ENCODE measurements at places on chromosomes 1 and 21.
A peak's percentile ranks its signal among the peaks of the same experiment; 100 is the strongest.

DNA sequence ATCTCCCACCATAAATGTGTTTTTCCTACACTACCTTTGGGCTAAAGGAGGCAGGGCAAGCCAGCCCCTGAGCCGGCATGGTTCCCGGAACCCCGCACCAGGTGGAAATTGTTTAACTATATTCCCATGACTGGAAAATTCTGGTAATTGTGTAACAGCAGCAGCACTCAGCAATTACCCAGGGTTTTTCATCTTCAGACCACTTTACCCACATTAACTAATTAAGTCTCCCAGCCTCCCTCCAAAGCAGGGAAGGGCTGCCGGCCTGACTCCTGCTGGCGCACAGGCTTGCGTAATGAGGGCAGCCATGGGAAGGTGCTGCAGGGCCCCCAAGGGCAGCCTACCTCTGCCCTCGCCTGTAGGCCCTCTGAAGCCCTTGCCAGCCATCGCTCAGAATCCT is 140.7 kb upstream of the VAMP3 start:
- H3K4me1 ChIP-seq: no peaks in the 10 kb centered on the region
- H3K36me3 ChIP-seq: no peaks in the 10 kb centered on the region
- H3K27me3 ChIP-seq: no peaks in the 10 kb centered on the region

GRCh38 chr1:193769651-193770050 is 583.2 kb upstream of the B3GALT2 start:
- no peak overlapping the region for H3K27ac ChIP-seq
- H3K4me3 ChIP-seq: no peak overlapping the region
- H3K27me3 ChIP-seq: no peaks in the 10 kb centered on the region

GRCh38 chr1:170711682-170712081 is 47.8 kb downstream of the PRRX1 start:
- no peaks in the 10 kb centered on the region for H3K27me3 ChIP-seq
- H3K27ac ChIP-seq: no peak overlapping the region
- no peak overlapping the region for H3K4me3 ChIP-seq

DNA sequence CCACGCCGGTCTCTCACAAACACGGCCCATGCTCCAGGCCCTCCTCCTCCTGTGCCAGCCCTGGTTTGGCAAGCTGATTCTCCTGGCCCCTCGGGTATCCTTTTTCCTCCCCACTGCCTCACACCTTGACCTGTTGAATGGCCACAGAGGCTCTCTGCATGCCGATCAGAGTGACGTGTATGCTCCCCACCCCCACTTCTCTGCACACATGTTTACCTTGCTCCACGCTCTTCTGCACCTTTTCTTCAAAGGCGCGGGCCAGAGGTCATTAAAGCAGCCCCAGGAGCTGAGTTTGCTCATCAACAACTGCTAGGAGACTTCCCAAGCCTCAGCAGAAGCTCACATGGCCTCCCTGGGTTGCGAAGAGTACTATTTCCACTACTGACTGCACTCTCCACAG is 139.3 kb upstream of the EDN2 start:
- no peaks in the 10 kb centered on the region for H3K36me3 ChIP-seq
- H3K27me3 ChIP-seq: no peaks in the 10 kb centered on the region
- H3K4me1 ChIP-seq: no peaks in the 10 kb centered on the region
- no peak overlapping the region for H3K27ac ChIP-seq

- no peaks in the 10 kb centered on the region for H3K27me3 ChIP-seq
- H3K4me1 ChIP-seq: peaks cover 32% of the 10 kb centered on the region
- DNase-seq: peak; percentile 24
- peak overlapping the region; percentile 65 for H3K27ac ChIP-seq
These were observed 93.0 kb upstream of the BMP8A start for GRCh38 chr1:39398278-39399021.

GRCh38 chr1:116951200-116951935 is 41.7 kb downstream of the PTGFRN start:
- no peak for DNase-seq
- H3K27ac ChIP-seq: no peak overlapping the region
- H3K4me1 ChIP-seq: peaks cover 18% of the 10 kb centered on the region
- no peaks in the 10 kb centered on the region for H3K27me3 ChIP-seq

GRCh38 chr21:23475281-23476219 is 2131.7 kb downstream of the MRPL39 start:
- H3K27ac ChIP-seq: no peak overlapping the region
- no peak overlapping the region for H3K4me3 ChIP-seq
- no peak for DNase-seq
- H3K27me3 ChIP-seq: no peaks in the 10 kb centered on the region

DNA sequence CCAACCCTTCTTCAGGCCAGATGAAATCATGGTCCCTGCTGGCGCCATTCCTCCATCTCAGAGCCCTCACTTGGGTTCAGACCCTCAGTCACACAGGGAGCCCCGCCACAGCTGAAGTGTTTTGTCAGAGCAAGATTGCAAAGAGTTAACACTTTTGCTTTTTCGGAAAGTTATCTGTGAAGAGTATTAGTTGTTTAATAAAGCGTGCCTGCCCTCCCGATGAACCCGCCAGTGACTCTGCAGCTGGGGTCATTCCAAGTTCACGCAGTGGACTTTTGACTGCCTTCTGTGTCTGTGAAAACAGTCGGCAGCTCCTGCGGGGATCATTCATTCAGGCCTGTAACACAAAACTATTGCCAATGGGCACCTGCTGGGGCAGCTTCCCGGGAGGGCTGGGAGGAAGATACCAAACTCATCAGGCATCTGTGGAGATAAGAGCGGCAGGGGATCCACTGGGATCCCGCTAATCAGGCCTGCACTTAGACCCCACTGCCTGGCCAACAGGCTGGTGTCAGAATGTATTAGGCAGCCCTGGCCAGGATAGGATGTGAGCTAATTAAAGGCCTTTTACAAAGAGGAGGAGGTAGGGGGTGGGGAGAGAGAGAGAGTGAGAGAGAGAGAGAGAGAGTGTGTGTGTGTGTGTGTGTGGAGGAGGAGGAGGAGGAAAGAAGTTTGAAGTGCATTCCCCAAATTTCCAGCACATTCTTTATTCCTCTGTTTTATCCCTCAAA is 184.5 kb downstream of the DHRS3 start:
- no peak overlapping the region for H3K4me3 ChIP-seq
- DNase-seq: peak; percentile 56
- H3K27me3 ChIP-seq: no peaks in the 10 kb centered on the region
- no peaks in the 10 kb centered on the region for H3K36me3 ChIP-seq

DNA sequence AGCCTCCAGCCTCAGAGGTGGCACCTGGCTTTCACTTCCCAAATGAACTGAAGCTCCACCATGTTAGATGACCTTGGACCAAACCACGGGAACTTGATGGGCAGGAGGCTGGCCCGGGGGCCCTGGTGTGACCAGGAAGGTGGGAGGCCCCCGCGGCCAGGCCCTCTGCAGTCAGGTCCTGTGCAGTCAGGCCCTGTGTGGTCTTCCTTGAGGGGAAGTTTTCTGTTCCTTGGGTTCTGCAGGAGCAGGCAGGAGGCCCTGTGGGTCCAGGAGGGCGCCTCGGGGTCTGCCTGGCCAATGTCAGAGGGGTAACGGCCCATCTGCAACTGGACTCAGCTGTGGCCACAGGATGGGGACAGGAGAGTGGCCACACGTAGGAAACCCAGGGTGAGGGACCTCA is 13.0 kb downstream of the PRDM16 start:
- no peak overlapping the region for H3K4me3 ChIP-seq
- no peaks in the 10 kb centered on the region for H3K27me3 ChIP-seq
- DNase-seq: no peak
- no peak overlapping the region for H3K27ac ChIP-seq

DNA sequence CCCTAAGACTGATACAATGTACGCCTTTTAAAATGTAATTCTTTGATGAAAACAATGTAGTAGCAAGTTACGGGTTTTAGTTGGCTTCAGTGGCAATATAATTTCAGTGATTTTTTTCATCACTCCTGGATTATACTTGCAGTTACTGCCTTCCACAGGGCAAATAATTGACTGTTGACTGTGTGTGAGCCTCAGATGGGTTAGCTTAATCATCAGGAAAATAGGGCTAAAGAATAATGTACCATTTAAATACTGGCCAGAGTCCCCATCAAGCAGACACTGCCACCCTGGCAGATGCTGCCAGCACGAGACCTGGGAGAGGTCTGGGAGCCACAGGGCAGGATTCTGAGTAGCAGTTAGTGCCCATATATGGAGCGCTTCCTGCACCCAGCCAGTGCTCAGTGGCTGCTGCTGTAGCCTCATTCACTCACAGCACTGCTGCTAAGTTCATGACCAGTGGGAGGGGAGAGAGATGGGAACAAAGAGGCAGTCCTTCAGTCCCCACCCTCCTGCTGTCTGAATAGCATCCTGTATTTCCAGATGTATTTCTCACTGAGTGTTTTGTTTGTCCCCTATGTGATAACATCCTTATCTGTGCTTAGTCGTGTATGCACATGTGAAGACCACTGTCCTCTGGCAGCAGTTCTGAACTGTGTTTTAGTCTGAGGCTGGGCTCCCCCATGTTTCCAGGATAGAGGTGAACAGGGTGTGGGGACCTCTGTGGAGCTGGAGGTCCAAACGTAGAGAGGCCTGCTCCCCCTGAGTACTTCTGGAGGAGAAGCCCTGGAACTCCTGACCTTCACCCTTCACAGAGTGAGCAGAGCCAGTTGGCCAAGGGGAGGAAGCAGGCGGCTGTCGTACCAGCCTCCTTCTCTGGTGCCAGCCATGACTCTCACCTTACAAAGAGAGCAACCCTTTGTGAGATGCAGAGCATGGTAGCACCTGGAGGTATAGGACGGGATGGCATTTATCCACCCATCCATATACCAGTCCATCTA is 80.4 kb downstream of the ADARB1 start:
- peak; percentile 56 for DNase-seq
- no peaks in the 10 kb centered on the region for H3K27me3 ChIP-seq
- no peak overlapping the region for H3K4me3 ChIP-seq
- H3K4me1 ChIP-seq: no peaks in the 10 kb centered on the region
- no peak overlapping the region for H3K27ac ChIP-seq
- H3K36me3 ChIP-seq: no peaks in the 10 kb centered on the region

- DNase-seq: peak; percentile 53
- H3K27ac ChIP-seq: peak overlapping the region; percentile 46
- H3K4me1 ChIP-seq: peaks cover 26% of the 10 kb centered on the region
- peaks cover 3% of the 10 kb centered on the region for H3K36me3 ChIP-seq
- H3K4me3 ChIP-seq: peak overlapping the region; percentile 20
- no peaks in the 10 kb centered on the region for H3K27me3 ChIP-seq
These were observed 384.4 kb upstream of the CAMK1G start for GRCh38 chr1:209198961-209199750.

DNA sequence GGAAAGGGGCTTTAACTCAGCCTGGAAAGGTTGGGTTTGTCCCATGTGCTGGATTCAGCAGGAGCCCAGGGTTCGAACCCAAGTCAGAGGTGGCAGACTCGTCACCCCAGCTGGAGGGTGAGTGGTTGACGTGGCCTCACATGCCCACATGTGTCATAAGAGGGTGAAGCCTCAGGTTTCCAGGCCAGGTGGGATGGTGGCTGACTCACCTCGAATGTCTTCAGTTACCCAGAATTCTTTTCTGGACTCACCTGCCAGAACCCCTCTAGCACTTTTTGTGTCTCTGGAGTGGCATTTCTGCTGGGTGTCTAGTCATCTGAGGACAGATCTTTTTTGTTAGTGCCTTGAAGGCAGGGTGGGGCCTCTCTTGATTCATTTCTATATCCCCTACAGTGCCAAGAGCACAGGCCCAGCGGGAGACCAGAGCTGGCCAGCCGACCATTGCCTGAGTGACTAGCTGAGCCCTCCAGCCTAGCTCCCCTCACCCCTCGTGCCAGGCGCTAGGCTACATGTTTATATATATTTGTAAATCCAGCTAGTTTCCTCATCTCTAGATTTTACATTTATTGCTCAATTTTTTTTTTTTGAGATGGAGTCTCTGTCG is 28.1 kb downstream of the IL6R start:
- no peak overlapping the region for H3K27ac ChIP-seq
- H3K4me1 ChIP-seq: peaks cover 24% of the 10 kb centered on the region
- no peak for DNase-seq
- no peaks in the 10 kb centered on the region for H3K36me3 ChIP-seq

DNA sequence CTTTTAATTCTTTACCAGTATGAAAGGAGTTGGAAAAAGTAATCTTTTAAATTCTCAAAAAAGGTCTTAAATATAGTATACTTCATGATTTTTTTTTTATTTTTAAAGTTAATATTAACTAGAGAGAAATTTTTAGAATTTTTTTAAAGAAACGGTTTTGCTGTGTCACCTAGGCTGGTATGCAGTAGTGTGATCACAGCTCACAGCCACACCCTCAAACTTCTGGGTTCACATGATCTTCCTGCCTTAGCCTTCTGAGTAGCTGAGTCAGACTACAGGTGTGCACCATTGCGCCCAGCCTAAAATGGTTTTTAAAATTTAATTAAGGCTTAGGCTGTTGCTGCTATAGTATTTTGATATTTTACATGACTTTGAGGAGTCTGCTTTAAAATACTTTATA is 52.4 kb downstream of the TLCD4 start:
- no peaks in the 10 kb centered on the region for H3K4me1 ChIP-seq
- DNase-seq: no peak
- H3K27me3 ChIP-seq: no peaks in the 10 kb centered on the region
- peaks cover 7% of the 10 kb centered on the region for H3K36me3 ChIP-seq
- H3K4me3 ChIP-seq: no peak overlapping the region

DNA sequence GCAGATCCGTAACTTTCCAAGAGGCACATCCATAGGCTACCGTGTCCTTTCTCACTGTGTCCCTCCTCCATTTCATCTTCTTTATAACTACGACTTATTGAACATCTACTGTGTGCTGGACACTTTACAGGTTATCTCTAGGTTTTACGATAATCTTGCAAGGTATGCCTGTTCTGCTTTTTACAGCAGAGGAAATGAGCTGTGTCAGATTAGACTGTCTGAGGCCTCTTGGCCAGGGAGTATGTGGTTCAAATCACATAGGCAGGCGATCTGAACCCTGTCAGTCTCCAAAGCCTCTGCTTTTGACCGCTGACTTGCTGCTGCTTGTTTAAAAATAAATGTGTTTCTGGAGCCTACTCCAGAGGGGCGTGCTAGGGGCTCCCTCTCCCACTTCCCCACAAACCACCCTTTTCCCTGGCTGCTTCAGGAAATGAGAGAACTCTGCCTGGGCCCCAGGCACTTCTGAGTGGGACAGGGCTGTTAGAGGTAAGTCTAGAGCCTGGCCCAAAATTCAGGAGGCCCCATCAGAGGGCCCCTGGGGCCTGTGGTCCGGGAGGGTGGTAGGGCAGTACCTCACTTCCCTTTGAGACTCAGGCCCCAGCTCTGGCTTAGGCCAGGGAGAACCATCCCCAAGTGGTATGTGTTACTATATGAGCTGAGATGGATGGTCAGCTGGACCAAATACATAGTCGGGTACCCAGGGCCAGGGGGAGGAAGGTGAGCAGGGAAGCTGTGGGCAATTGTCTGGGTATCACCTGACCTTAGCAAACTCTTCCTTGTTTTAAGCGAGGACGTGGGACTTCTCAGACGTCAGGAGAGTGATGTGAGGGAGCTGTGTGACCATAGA is 4.4 kb downstream of the PSEN2 start:
- H3K4me3 ChIP-seq: no peak overlapping the region
- H3K27me3 ChIP-seq: peaks cover 19% of the 10 kb centered on the region
- H3K36me3 ChIP-seq: no peaks in the 10 kb centered on the region
- DNase-seq: no peak

DNA sequence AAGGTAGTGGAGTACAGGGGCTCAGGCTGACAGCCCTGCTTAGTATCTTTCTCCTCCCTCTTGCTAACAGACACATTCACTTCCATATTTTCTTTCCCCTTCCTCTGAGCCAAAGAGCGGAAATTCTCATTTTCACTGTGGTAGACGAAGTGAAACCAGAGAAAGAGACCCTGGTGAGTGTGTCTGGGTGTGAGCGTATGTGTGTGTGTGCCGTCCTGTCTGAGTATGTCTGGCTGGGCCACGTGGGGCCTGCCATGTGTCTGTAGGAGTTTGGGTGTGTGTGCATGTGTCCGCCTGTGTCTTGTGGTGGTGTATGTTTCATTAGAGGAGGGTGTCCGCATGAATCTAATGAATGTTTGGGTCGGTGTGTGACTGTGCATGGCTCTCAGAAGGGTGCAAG is 1.7 kb downstream of the COL8A2 start:
- no peak overlapping the region for H3K27ac ChIP-seq
- no peak for DNase-seq
- no peak overlapping the region for H3K4me3 ChIP-seq
- peaks cover 41% of the 10 kb centered on the region for H3K27me3 ChIP-seq

Data from GM23338 (cell line).